Heart left ventricle (tissue), 16 donors: ENCODE measurements at places on chromosomes 12 and 14. TPM values are rescaled to one million over a fixed set of nuclear protein-coding genes. Genes with fewer than 3 reads are reported as not detected.
A peak's percentile ranks its signal among the peaks of the same experiment; 100 is the strongest.

The SPTB gene
- polyA plus RNA-seq = 75.2 TPM

The DPPA3 gene
- not detected for polyA plus RNA-seq

GRCh38 chr12:119593578-119594398, at the start of gene TMEM233:
TSS of gene TMEM233 (plus strand) at chr12:119593774. CDS start at chr12:119593849, 75 bp downstream.
- H3K27ac ChIP-seq = peak within 1 kb of the TSS; percentile 67
- no peaks in the 10 kb centered on the region for H3K36me3 ChIP-seq
- DNase-seq = no peak
- no peaks in the 10 kb centered on the region for H3K4me1 ChIP-seq
- H3K4me3 ChIP-seq = peak within 1 kb of the TSS; percentile 53

GRCh38 chr14:23055621-23056144, 1.6 kb downstream of the CDH24 start:
- peaks cover 25% of the 10 kb centered on the region for H3K36me3 ChIP-seq
- H3K27me3 ChIP-seq = no peaks in the 10 kb centered on the region
- no peaks in the 10 kb centered on the region for H3K4me1 ChIP-seq

GRCh38 chr14:62179367-62180018, 417.3 kb downstream of the SNAPC1 start:
- no peak overlapping the region for H3K4me3 ChIP-seq
- H3K4me1 ChIP-seq = no peaks in the 10 kb centered on the region
- H3K36me3 ChIP-seq = no peaks in the 10 kb centered on the region
- H3K27me3 ChIP-seq = no peaks in the 10 kb centered on the region
- H3K27ac ChIP-seq = no peak overlapping the region

DNA sequence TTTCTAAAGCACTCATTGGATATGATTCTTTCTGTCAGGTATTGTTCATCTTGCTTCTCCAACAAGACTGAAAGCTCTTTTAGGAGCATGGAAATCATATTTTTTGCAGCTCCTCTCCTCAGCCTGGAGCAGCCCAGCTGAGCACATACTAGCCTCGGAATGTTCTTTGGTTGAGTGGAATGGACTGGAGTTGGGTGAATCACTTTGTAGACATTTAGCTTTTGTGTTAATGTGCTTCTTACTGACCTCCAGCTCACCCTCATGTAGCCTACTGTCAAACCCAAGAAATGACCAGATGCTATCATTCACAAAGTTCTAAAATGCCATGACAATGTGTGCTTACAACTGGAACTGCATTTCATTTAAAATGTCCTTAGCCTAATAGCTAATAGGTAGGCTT, 161.1 kb downstream of the NUAK1 start:
- no peak for DNase-seq
- no peaks in the 10 kb centered on the region for H3K27me3 ChIP-seq
- no peaks in the 10 kb centered on the region for H3K36me3 ChIP-seq

GRCh38 chr12:52789637-52790426, 6.1 kb downstream of the KRT3 start:
- H3K4me3 ChIP-seq = no peak overlapping the region
- no peaks in the 10 kb centered on the region for H3K36me3 ChIP-seq
- no peak for DNase-seq
- H3K27ac ChIP-seq = no peak overlapping the region
- H3K27me3 ChIP-seq = peaks cover 11% of the 10 kb centered on the region
